ENCODE measurements at places on chromosomes 1 and 21.

GRCh38 chr1:155960081-155960745 is 18.1 kb downstream of the ARHGEF2 start:
- no peak for DNase-seq

DNA sequence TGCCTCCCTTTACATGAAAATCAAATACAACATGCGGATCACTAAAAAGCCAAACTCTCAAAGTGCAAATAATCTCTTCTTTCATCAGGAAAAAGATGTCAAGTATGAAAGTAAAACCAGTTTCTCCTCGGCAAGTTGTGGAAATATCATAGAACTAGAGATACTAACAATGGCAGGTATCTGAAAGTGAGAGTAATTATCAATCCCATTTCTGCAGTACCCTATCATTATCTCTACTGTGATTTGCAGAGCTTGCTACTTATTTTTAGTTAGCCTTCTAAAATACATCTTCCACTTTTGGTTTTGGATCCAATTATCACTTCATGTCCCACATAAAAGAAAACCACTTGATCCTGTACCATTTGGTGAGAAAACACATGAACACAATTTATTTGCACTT is 3.0 kb downstream of the TP53BP2 start:
- no peak for DNase-seq

DNA sequence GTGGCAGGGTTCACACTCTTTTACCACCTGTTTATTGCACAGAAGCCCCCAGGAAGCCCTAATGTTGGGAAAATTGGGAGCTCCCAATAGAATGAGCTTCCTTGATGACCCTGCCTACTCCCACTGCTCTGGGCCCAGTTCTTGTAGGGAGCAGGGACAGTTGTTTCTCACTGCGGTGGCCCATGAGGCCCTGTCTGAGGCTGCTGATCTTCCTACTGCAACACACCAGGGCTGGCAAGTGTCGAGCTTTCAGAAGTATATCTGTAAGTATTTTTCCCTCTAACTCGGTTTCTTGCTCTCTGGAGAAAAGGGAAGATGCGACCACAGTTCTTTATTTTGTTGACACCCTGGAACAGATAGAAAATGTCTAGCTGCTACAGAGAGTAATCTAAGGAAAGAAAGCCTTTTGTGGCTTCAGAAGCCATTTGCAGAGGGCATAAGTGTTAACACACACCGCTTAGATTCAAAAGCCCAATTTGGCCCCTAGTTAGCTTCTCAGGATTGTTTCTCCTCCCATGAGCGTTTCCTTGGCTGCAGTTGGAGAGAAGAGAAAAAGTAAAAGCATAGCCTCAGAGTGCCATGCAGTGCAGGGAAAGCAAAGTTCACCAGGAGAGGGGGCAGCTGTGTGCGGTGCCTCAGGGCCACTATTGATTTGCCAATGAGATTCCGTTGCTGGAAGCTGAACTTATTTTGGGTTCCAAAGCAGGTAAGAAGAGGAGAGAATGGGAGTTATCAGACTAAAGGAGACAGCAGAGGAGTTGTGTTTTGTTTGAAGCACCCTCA is 102.6 kb downstream of the SELENOF start:
- no peak for DNase-seq

GRCh38 chr1:209628618-209629299 is 23.5 kb downstream of the LAMB3 start:
- no peak for DNase-seq

GRCh38 chr1:5962265-5963105 is 29.7 kb downstream of the NPHP4 start:
- DNase-seq = no peak

DNA sequence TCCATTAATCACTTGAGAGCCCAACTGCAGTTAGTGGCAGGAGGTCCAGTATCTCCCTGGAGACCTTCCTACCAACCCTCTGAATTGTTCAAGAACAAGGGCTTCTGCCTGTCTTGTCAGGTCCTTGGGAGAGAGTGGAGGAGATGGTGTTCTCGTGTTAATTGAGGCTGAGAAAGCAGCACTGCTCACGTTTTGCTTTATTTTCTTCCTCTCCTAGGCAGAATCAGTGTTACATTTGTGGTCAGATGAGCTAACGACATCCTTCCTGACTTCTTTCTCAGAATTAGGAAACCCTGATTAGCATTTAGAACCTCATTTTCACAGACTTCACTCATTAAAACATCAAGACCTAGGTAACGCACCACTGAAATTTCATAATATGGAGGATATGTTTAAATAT is 26.4 kb upstream of the LRIG2 start:
- no peak for DNase-seq

DNA sequence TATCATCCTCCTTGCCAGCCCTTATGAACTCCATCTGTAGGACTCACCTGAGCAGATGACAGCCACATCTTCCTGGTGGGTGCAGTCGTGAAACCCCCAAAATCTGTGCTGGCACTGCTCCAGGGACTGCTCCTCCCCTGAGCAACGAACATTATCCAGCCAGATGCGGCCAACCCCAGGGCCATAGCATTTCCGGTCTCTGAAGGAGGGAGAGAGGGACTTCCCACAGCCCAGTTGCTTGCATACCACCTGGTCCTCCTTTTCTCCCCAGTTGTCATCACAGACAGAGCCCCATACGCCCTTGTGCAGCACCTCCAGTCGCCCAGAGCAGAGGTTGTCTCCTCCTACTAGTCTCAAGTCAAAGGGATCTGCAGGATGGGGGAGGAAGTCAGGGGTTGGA is 8.5 kb downstream of the CD5L start:
- no peak for DNase-seq

DNA sequence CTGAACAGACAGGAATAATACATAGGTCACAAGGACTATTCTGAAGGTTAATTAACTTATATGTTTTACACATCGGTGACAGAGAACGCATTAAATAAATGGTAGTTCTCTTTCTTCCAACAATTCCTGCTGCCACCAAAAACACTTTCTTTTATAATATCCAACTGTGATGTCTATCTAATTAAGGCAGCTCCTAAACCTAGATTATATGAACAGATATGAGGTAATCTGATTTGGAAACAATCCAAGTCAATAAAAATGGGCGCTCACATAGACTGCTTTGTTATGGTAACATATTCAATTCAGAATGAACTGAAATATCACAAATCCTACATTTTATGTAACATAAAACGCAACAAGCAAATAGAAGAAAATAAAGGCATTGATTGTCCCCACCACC is 16.0 kb downstream of the CYYR1 start:
- DNase-seq = no peak

DNA sequence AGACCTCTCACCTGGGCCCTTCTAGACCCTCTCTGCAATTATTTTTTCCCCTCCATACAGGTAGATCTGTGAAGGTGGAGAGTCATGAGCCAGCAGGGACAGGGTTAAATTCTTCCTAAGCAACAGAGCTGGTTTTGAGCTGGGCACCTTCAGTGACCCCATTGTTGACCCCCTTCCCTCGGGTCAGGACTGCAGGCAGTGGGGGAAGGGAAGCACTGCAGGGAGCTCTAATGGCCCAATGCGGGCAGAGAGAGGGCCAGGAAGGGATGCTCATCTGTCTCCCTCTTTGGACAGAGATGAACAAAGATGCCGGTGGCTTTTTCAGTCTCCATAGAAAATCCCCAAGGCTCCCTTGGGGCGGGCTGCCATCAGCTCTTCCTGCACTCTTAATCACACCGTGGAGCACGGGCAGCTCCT is 21.4 kb downstream of the SOX13 start:
- no peak for DNase-seq

DNA sequence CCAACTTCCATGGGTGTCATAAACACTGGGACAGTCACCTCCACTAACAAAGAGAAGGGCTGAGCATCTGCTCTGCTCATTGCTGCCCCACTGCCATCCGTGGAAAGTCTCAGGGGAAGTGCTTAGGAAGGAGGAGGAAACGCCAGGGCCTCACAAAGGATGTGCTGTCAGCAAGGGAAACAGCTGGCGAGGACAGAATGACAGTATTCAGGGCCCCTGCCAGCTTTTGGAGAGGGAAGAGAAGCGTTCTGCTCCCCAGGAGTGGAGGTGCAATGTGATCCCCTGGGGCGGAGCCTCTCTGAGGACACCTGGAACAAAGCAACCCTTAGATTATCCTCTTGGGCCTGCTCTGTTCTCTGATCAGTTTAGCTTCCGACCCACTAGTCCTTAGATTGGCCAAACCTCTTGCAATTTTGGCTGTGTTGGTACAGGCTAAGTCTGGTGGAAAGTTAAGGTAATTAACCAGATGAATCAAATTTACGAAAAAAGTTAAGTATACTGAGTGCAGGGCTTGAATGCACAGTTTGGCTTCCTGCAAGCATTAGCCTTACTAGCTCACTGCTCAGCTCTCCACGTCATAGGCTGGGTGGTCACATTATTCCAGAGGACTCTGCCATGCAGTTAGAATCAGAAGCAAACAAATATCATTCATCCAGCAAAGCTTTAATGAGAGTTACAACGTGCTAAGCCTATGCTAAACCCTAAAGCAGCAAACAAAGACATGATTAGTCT is 170.2 kb upstream of the NFIA start:
- DNase-seq = no peak

GRCh38 chr1:230186003-230186863 is 119.2 kb downstream of the GALNT2 start:
- DNase-seq = no peak

- DNase-seq = no peak
These were observed 24.4 kb downstream of the TBX15 start for GRCh38 chr1:118963456-118964430.

DNA sequence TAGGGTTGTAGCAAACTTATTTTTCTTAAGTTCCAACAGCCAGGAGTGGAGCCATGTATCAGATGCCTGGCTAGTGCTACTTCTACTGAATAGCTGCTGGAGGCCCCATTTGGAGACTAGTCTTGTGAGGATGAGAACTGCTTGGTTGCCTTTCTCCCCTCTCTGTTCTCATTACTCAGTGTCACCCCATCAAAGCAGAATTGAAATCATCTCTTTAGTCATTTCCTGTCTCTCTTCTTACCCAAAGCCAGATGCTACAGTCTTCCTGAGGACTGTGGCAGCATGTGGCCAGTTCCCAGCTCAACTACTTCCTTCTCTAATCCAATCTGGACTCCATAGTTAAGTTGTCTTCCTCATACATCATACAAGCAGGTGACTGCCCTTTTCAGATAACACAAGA is 197.5 kb downstream of the BRINP2 start:
- no peak for DNase-seq

GRCh38 chr1:213061263-213061662 is 10.2 kb downstream of the RPS6KC1 start:
- no peak for DNase-seq

- DNase-seq = no peak
These were observed 31.1 kb downstream of the PIGP start for GRCh38 chr21:37041706-37042271.

DNA sequence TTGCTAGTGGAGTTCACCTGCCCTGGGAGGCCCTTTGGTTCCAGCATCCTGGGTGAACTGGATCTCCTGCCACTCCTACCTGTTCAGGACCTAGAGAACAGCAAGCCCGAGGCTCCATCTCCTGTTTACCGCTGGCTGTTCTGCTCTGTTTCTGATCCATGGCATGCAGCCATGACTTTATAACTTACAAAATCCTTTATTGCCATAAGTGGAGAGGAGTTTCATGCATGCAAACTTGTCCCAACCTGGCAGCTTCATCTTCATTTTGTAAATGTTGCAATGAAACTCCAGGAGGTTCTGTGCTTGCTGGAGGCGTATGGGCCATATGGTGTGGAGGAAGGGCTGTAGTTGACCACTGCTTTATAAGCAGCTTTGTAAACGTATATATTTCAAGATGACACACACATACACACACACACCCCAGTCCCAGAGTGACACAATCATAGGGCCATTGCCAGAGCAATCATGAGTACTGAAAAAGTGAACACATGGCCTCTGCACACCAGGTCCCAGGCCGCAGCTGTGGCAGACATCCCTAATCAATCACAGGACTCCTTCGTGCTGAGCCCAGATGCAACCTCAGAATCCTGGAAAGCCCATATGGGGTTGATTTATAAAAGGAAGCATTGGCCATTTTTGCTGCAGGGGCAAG is 69.0 kb downstream of the UBIAD1 start:
- no peak for DNase-seq

DNA sequence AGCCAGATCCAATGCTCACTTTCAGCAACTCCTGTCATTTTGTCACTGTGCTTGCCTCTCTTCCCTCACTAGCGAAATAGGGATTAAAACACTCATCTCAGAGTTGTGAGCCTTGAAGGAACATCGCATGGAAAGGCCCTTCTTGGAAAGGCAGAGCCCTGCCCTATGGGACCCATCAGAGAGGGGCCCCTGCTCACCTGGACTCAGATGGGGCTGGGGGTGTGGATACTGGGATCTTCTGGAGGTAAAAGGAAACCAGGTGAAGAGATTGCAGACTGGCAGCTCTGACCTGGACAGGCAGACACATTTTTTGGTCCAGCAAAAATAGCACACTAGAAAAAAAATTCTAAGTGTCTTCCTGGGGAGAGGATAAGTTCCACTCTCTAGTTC is 54.2 kb upstream of the EPS8L3 start:
- DNase-seq = no peak

- no peak for DNase-seq
These were observed 20.4 kb downstream of the DENND2D start for GRCh38 chr1:111179968-111180533.

GRCh38 chr1:160492617-160493016 is 30.4 kb downstream of the SLAMF6 start:
- DNase-seq = no peak

GRCh38 chr1:210125143-210125542 is 107.5 kb upstream of the SERTAD4 start:
- no peak for DNase-seq

DNA sequence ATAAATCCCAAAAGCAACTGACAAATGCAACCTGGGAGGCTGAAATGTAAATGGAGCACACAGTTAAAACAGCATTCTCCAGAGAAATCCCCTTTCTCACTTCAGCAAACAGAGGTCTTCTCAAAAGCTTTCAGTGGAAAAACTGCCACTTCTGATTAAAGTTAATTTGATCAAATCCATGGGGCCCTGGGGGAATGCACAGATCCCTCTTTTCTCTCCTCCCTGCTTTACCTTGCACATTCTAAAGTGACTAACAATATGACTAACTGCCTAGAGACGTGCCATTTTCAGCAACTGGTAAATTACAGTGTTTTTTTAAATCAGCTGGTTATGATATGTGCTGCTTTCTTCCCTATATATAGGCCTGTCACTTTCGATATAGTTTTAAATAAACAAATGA is 142.5 kb downstream of the RERE start:
- DNase-seq = no peak

GRCh38 chr1:212685429-212685828 is 14.2 kb downstream of the BATF3 start:
- DNase-seq = no peak

GRCh38 chr1:54857141-54857540 is 29.9 kb downstream of the DHCR24 start:
- DNase-seq = no peak

GRCh38 chr1:211788626-211789025 is 41.9 kb downstream of the LPGAT1 start:
- DNase-seq = no peak

- DNase-seq = peak; percentile 67
These were observed at the start of gene PTPN7 for GRCh38 chr1:202160377-202160940. TSS of gene PTPN7 (minus strand) at chr1:202160602. CDS start at chr1:202159402, 1,200 bp downstream.

- DNase-seq = no peak
These were observed 70.4 kb downstream of the AJAP1 start for GRCh38 chr1:4724695-4725250.

Measured in CD8-positive, alpha-beta memory T cell (primary cell).